ENCODE measurements at places on chromosomes 3 and 15.

DNA sequence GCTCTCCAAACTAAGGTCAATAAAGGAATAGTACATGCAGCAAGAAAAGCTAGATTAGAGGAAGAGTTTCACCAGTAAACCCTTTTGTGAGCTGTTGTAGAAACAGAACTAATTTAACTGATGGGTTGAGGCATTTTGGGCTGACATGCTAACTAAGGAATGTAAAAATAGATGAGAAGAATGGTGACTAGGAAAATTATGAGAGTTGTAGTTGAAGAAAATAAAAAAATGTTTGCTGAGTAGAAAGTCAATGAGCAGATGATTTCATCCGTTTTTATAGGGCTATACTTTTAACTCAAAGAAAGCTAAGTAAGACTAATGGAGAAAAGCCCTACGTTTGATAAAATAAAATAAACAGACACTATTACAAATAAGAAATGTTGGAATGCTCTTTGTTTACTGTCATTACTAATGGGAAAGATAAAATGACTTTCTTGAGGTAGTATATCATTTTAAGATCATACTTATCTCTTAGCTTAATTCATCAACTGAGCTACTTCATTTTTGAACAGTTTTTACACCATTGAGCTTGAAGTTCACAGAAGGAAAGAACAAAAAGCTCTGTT is 209.4 kb upstream of the DPH6 start:
- no peak for DNase-seq

- no peak for DNase-seq
These were observed 1.1 kb downstream of the OIP5 start for GRCh38 chr15:41331281-41331680.

DNA sequence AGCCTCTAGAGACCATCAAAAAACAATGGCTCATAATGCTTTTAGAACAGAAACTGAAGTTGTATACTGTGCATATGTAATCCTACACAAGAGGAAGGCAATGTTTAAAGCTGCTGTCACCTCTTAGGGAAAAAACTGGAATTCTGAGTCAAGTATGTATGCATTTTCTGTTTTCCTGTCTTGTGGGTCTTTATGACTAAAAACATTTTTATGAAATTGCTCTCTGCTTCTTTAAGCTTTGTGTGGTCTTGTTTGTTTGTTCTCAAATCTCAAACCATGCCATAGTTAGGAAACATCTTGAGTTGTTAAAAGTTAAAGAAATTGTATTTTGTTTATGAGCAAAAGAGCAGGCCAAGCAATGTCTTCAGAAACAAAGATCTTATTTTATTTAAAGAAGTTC is 80.9 kb upstream of the SOX2 start:
- DNase-seq, result no peak

- no peak for DNase-seq
These were observed 22.9 kb downstream of the NBEAL2 start for GRCh38 chr3:47002171-47003055.

GRCh38 chr3:194683380-194683779 is 2.3 kb upstream of the FAM43A start:
- no peak for DNase-seq

DNA sequence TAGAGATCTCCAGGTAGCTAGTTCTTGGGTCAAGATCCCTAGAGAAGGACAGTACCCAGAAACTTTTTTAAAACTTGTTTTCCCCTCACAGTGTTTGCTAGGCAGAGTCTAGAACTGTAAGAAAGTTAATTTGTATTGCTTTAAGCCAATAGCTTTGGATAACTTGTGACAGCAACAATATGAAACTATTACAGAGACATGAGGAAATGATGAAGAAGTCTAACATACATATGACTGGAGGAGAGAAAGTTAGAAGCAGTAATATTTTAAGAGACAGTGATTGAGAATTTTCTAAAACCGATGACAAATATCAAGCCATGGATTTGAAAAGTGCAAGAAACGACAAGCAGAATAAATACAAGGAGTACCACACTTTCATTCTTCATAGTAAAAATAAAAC is 10.0 kb downstream of the HMG20A start:
- DNase-seq, result no peak

Measured in HS-27A (cell line).